Putamen (tissue), 1 donor: ENCODE measurements at places on chromosomes 6 and 20.
A peak's percentile ranks its signal among the peaks of the same experiment; 100 is the strongest.

DNA sequence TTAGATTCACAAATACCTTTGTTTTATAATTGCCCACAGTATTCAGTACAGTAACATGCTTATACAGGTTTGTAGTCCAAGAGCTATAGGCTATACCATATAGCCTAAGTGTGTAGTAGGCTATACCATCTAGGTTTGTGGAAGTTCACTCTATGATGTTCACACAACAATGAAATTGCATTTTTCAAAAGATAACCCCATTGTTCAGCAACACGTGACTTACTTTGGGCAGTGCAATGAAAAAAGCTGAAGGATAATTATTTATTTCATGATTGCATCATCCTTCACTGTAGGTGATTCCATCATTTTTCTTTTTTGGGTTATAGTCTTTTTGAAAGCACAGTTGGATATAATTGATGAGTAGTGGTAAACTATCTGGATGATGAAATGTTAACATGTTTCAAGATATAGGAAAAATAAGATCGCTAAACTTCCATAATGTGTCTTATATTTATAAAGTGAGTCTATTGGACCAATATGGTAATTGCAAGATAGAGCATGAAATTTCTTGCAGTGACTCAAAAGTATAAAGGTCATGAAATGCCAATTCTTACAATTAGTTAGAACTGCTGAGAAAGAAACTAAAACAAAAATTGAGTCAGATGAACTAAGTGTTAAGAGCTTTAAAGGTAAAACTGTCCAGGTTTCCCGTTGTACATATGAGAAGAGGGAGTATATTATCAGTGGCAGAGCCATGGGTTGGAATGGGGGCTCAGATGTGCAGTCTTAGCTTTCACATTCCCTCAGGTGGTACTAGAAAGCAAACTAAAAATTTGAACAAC, 164.4 kb downstream of the ZFAND3 start:
- DNase-seq, result no peak

DNA sequence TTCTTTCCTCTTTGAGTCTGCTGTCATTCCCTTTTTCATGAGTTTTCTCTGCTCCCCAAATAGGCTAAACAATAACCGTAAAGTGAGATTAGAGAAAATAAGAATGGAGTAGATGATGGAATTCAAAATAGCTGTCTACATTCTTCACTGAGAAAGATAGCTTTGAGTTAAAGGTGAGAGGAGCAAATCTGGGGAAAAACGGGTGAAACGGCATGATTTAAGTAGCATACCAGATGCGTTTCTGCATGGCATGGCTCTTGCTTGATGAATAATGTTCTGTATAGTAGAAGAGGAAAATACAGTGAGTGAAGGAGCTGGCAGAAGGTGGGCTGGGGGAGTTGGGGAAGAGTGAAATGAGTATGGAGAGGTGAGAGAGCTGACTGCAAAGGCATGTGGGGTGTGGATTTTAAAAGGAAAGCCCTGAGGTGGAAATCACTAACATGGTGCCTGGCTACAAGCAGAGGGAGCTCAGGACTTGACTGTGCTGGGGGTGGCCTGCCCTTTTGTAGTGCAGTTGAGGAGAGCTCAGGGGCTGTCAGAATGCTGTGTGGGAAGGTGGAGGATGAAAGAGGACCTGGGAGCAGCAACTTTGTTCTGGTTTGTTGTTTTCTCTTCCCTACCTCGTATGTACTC, 8.8 kb downstream of the BICRAL start:
- no peak for DNase-seq

- no peak for DNase-seq
These were observed 85.1 kb downstream of the LYRM2 start for GRCh38 chr6:89553431-89553830.

- peak; percentile 47 for DNase-seq
These were observed 29.2 kb upstream of the EXOC2 start for GRCh38 chr6:722077-722524.

GRCh38 chr6:36039112-36039511, 11.5 kb downstream of the MAPK14 start:
- no peak for DNase-seq

DNA sequence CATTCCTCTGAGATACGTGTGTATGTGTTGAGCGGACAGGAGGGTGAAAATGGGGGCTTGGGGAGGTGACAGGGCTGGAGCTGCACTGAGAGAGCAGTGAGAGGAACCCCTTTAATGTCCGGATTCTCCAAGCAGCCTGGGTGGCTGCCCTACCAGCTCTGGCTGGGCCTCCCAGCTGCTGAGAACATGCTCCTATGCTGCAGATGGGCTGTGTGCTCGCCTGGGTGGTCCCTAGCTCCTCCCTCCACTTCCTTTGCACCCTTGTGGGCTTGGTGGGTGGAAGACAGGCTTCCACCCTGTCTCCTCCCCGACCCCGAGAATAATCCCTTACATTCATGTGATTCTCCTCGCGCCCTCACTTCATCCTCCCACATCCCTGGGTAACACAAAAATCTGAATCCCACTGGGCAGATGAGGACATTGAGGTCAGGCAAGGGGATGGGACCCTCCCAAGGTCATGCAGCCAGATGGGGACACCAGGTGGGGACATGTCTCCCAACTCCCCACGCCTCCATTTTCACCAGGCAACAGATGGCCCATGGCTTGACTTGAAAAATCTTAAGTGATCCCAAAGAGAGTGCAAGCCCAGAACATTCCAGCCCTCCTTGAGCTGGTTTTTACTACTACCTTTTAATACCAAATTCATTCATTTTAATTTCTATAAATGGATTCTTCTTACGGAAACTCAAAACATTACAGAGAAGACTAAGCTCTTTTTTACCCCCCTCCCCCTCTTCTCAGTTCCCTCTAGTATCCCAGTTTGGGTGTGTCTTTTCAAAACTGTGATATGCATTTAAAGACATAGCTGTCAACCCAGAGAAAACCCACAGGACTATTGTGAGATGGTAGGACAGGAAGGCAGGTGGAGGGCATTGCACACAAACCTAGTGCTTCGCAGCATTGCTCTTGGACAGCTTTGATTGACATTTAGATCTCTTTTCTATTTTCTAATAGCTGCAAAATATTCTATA, 5.0 kb upstream of the PDRG1 start:
- no peak for DNase-seq

- DNase-seq, result no peak
These were observed 268.5 kb upstream of the ECI2 start for GRCh38 chr6:4403828-4404227.

GRCh38 chr6:98839781-98840361, 5.5 kb downstream of the POU3F2 start:
- peak; percentile 81 for DNase-seq

- no peak for DNase-seq
These were observed 108.0 kb upstream of the LRFN2 start for GRCh38 chr6:40695114-40695513.

DNA sequence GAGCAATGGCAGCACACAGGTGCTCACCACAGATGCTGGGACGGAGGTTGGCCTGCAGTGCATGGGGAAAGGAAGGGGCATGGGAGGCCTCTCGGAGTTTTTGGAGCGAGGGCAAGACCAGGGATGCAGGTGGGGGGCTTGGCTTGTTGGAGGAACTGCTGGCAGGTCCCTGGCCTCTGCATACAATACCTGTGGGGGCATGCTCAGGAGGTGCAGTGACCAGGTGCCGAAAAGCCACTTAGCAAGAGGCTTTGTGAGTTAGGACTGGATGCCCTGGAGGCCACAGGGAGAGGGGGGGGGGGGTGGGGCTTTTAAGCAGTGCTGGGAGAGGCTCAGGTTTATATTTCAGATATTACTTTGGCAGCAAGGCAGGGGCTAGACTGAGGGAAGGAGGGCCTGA, 142.7 kb downstream of the F13A1 start:
- no peak for DNase-seq

GRCh38 chr6:34000281-34000680, 145.6 kb downstream of the GRM4 start:
- DNase-seq, result no peak

- DNase-seq, result no peak
These were observed 53.4 kb downstream of the SLC24A3 start for GRCh38 chr20:19265646-19266374.

- no peak for DNase-seq
These were observed 70.2 kb upstream of the BEND3 start for GRCh38 chr6:107185391-107185970.

GRCh38 chr20:62978561-62978943, 26.0 kb downstream of the SLC17A9 start:
- no peak for DNase-seq

DNA sequence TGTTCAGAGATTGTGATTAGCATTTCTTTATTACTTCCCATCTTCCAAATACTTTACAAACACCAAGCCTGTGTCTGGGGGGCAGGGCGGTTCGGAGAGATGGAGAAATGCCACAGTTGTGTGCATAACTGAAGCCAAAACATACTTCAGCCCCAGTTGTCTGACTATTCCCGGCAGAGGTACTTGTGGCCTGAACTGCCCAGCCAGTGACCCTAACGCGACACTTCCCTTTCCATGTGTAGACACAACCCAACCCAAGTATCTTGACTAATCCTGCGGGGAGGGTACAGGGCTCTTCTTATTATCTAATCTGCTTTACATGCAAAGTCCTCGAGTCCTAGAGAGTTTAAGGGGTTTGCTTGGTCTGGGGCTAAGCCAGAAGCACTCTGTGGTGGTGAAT, 46.2 kb downstream of the ISM1 start:
- DNase-seq, result no peak

DNA sequence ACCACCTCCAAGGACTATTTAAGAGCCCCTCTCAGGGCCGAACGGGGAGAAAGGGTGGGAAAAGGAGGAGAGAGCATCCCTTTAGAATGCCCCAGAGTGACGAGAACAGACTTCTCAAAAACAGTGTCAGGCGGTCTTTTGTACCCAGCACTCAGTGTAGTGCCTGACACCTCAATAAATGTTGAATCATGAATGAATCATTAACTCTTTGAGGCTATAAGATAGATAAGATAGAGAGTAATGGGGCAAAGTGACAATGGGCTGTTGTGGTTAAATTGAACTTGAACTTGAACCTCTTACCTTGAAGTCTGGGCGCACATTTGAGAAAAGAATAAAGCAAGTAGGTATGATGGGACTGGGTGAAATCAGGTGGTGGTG, 7.4 kb downstream of the TCF21 start:
- DNase-seq, result no peak

DNA sequence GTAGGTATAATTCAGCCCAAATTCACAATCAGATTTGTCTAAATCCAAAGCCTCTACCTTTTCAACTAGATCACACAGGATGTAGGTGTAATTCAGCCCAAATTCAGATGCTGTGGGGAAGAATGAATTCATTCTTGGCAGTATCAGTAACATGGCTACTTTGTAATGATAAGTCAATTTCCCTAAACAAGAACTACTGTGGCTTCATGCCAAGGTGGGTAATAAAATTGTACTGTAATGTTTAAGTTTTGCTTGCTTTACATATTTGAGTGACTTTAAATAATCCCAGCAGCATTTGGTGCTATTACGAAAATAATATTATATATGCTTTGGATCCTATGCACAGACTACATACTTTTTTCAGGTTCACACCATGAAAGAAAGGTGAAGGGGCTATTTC, 239.1 kb downstream of the HDGFL1 start:
- DNase-seq, result no peak

GRCh38 chr6:49233483-49233882, 229.6 kb downstream of the MMUT start:
- DNase-seq, result no peak
